ENCODE measurements at places on chromosomes 2 and 18.
A peak's percentile ranks its signal among the peaks of the same experiment; 100 is the strongest.

GRCh38 chr2:239225871-239226561 lies 174.8 kb downstream of the HDAC4 start:
- peak; percentile 63 for DNase-seq

- no peak for DNase-seq
Observed at GRCh38 chr2:20632446-20632990, 18.4 kb downstream of the HS1BP3 start.

GRCh38 chr2:1209246-1209645 lies 204.0 kb upstream of the TPO start:
- DNase-seq = no peak

DNA sequence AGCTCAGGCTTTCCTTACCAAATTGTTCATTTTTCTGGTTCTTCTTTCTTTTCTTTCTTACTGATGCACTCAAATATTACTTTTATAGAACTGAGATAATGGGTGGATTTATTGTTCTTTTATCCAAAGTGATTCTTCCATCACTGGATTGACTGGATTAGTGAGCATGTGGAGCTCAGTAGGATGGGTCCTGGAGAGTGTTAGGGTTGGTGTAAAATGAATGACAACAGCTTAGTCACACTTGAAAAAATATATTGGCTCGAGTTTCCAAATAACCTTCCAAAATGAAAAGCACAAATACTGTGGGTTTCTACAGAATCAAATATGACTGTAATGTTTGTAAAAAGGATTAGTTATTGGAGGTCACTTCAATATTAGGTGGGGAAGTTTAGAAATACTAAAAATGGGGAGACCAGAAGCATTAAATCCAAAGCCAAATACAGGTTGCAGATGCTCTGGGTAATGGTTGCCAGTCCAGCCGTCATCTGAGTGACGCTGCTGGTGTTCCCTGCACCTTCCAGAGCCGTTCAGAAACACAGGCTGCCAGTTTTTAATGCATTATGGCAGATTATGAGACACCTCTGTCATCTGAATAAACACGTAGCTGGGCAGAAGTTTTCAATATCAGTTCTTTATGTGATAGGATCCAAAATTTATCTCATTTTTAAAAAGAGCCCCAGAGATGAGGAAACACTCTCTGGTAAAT lies 294.8 kb upstream of the NRP2 start:
- no peak for DNase-seq

- DNase-seq = no peak
Observed at GRCh38 chr2:127373362-127374083, 14.3 kb downstream of the MAP3K2 start.

GRCh38 chr2:37892436-37893114 lies 32.5 kb upstream of the RMDN2 start:
- DNase-seq = no peak

DNA sequence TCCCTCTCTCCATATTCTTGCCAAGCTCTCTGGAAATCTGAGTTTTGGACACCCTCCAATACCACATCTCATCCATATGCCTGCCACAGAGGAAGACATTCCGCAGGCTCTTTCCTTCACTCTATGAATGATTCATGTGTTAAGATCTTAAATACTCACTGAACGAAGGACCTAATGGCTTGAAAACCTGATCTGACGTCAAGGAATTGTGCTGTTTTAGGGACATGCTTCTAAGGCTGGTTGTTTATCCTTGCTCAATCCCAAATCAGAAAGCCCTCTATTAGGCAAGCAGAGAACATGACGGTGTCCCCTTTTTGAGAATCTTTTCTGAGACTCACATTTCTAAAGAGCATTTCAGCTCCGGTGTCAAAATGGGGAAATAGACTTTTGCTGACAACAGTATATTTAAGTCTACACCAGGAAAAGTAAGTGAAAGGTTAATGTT lies 83.7 kb upstream of the GALNT5 start:
- DNase-seq = peak; percentile 99

- no peak for DNase-seq
Observed at GRCh38 chr2:150350500-150350899, 137.0 kb downstream of the RND3 start.

DNA sequence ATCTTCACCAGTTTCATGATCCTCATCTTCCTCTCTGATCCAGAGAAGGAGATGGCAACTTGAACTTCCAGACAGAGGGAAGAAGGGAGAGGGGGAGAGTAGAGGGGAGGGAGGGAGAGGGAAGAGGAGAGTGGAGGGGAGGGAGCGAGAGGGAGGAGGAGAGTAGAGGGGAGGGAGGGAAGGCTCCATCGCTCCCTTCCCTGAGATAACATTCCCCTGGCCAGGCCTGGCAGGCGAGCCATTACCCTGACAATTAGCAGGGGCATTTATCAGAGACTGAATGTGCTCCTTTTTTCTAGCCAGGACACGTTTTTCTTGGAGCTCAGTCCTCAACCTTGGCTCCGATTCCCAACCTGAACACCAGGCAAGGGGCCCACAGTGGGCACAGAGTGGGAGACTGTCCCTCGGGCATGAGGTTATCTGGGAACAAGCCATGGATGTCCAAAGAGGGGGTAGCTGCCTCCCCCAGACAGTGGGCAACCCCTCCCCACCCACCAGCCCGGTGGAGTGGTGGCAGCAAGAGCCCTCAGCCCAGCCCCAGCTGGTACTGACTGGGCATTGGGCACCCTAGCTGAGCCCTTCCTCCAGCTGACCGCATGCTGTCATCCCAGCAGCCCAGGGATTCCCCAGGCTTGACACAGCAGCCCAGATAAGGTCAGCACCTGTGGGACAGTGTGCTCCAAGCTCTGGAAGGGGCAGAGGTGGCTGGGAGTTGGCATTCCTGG lies 81.8 kb downstream of the TNS1 start:
- no peak for DNase-seq

DNA sequence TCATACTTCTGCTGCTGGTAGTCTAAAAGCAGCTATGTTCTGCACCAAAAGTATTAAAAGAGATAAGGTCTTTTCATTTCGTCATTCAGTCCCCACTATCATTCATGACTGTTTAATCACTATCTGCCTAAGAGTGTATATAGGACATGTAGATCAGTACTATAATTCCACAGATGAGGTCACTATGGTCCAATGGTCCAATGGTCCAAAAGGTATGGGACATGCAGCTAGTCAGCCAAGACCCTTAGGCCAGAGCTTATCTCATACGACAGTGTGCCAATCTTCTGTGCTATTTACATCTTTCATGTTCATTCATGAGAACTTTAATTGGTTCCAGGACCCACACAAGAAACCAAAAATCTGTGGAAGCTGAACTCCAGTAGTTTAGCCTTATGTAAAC lies 42.6 kb upstream of the SDC1 start:
- no peak for DNase-seq

DNA sequence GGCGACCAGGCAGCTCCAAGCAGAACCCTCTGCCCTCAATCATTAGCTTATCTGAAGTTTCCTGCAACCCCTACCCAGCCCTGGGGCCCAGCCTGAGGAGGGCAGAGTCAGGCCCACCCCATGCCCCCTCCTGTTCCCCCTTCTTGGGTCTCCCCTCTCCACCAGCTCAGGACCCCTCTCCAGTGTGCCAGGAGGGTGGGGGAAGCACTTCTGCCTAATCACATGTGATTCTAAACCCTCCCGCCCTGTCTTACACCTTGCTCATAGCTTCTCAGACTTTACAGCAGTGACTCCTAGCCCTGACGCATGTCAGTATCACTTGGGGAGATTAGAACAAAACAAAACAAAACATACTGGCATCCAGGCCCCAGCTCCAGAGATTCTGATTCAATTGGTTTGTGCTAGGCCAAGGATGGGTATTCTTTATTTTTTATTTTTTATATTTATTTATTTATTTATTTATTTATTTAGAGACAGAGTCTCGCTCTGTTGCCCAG lies 42.5 kb upstream of the ASAP2 start:
- no peak for DNase-seq

GRCh38 chr18:65792456-65793074 lies 41.8 kb downstream of the CDH7 start:
- no peak for DNase-seq

- no peak for DNase-seq
Observed at GRCh38 chr2:179130560-179130959, 80.6 kb upstream of the CCDC141 start.

DNA sequence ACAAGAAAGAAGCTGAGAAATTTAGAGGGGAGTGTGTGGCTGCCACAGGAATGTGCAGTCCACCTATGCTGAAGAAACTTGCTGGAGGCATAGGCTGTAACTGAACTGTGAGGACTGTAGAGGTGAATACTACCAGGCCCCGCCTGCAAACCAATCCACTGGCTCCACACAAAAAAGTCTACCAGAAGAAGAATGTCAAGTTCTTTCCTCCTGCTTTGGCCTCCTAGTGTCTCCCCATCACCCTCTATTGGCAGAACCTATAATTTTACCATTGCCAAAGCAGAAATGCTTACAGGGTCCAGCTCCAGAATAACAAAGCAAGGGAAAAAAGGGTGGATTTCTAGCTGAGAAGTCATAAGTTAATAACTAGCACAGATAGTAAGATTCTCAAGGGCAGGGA lies 5.9 kb upstream of the ATP5MC3 start:
- DNase-seq = no peak

DNA sequence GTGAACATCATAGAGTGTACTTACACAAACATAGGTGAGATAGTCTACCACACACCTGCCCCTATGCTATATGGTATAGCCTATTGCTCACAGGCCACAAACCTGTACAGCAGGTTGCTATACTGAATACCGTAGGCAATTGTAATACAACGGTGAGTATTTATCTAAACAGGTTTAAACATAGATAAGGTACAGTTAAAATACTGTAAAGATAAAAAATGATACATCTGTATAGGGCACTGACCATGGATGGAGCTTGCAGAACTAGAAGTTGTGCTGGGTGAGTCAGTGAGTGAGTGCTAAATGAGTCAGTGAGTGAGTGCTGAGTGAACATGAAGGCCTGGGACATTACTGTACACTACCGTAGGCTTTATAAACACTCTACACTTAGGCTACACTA lies 267.0 kb upstream of the HS6ST1 start:
- peak; percentile 50 for DNase-seq

- DNase-seq = no peak
Observed at GRCh38 chr2:120769076-120769786, 33.6 kb downstream of the GLI2 start.

- peak; percentile 81 for DNase-seq
Observed at GRCh38 chr2:159106109-159106508, 137.7 kb downstream of the TANC1 start.
